Activated T-helper 9 cell treated with anti-CD3 and anti-CD28 coated beads, Interleukin-2, amount 50 U/mL, for 16 hours (primary cell): ENCODE measurements at places on chromosomes 16 and 17.

GRCh38 chr17:6162216-6162615 is 92.0 kb downstream of the WSCD1 start:
- no peak for DNase-seq

DNA sequence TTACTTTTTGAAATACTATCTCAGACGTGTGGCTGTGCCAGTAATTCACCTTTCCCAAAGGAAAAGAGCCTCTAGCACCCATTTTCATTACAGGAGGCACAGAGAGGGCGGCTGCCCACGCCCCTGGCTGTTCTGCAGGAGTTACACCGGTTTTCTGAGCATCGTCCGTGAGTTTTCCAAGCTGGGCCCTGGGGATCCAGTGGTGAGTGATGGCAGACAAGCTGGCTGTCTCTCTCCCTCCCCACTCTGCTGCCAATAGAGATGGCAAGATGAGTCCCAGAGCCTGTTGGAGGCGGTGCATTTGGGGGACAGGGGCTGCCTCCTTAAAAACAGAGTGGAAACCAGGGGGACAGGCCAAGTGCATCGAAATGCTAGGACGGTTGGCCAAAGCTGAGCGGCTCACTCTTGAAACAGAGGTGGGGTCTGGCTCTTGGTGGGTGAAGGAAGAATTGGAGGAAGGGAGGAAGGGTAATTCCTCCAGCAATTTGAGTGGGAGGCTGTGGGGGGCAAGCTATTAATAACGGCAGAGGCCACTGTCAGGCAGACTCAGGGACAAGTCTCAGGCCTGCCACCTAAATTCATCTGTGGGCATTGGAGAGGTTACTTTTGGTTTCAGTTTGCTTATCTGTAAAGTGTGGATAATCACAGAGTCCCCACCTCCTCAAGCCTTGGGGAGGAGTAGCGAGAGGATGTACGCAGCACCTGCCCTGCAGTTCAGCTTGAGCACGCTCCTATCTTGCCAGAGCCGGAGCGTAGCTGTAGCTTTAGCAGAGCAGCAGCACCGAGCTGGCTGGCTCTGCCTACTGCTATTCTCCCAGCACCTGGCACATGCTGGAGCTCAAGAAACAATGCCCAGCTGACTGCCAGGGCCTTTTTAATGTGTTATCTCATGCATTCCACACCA is 7.5 kb upstream of the NOS2 start:
- peak; percentile 32 for DNase-seq

GRCh38 chr17:39598630-39599003 is 9.1 kb downstream of the NEUROD2 start:
- DNase-seq, result no peak

- DNase-seq, result no peak
Observed at GRCh38 chr16:57367116-57367752, 5.1 kb upstream of the CX3CL1 start.
